EH (cell line): ENCODE measurements at places on chromosomes 12 and 14.

- DNase-seq, result peak; percentile 62
Observed at GRCh38 chr12:27076928-27077327, 5.5 kb downstream of the C12orf71 start.

- peak; percentile 13 for DNase-seq
Observed at GRCh38 chr14:76034566-76034965, 49.0 kb downstream of the IFT43 start.

DNA sequence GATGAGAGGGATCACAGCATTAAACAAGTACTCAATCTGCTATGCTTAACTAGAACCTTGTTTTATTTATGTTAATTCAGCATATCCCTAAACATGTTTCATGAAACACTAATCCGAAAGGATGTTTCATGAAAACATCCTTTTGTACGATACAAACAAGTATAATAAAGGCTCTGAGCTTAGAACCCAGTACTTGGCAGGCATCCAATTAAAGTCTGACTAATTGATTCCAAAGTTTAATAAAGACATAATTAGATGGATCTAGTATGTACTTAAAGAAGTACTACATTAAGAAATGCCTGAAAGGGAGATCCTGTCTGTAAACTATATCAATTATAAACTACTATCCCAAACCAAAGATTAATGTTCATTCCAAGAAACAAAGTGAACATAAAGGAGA is 51.8 kb downstream of the SCAF11 start:
- DNase-seq, result no peak

DNA sequence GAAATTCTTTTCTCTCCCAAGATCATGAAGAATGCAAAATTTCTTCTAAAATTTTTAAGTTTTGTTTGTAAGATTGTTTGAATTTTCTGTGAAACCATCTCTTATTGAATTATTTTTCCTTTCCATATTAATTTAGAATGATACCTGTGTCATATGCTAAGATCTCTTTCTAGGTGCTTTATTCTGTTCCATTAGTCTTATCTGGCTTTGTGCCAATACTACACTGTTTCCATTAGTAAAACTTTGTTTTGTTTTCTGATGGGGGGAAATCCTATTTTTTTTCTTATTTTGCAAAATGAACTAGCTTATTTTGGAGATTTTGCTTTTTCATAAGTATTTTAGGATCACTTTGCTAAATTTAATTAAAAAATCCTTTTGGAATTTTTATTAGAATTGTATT is 193.9 kb downstream of the FUT8 start:
- no peak for DNase-seq

DNA sequence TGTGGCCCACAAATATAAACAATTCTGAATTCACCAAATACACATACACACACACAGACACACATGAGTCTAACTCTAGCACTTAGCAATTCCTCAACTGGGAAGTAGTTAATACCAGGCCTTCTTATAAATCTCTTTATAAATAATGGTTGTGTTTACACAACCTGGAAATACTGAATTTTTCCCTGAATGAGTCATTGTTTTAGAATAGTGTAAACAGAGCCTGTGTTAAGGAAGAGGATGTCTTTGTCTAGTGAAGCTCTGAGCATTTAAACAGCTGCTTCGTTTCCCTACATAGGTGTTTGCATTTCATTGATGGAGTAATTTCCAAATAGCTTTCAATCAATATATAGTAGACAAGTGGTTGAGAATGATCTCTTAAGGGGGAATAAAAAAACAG is 218.8 kb downstream of the BTG1 start:
- peak; percentile 74 for DNase-seq

- DNase-seq, result peak; percentile 21
Observed at GRCh38 chr12:42977451-42978230, 388.1 kb upstream of the PRICKLE1 start.

GRCh38 chr12:112924986-112925385 is 13.3 kb upstream of the OAS3 start:
- DNase-seq, result no peak

DNA sequence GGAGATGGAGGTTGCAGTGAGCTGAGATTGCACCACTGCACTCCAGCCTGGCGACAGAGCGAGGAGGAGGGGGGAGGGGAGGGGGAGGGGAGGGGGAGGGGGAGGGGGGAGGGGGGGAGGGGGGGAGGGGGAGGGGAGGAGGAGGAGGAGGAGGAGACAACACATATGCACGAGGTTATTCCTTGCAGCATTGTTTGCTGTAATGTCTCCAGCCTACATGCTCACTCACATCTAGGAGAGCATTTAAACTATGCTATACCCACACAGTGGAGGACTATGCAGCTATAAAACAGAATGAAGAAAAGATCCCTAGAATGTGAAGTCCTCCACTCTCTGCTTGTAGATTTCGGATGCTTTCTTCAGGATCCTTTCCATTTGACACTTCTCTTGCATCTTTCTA is 3.5 kb upstream of the HIGD1C start:
- peak; percentile 17 for DNase-seq

- DNase-seq, result no peak
Observed at GRCh38 chr12:114733919-114734318, 49.9 kb upstream of the TBX3 start.

GRCh38 chr12:9872742-9873141 is 3.6 kb upstream of the CLEC2B start:
- no peak for DNase-seq

- DNase-seq, result peak; percentile 71
Observed at GRCh38 chr14:32469388-32470160, 140.5 kb downstream of the AKAP6 start.

- no peak for DNase-seq
Observed at GRCh38 chr12:54197010-54197409, 8.2 kb upstream of the SMUG1 start.

GRCh38 chr14:46985529-46986380 is 334.2 kb upstream of the RPL10L start:
- no peak for DNase-seq

DNA sequence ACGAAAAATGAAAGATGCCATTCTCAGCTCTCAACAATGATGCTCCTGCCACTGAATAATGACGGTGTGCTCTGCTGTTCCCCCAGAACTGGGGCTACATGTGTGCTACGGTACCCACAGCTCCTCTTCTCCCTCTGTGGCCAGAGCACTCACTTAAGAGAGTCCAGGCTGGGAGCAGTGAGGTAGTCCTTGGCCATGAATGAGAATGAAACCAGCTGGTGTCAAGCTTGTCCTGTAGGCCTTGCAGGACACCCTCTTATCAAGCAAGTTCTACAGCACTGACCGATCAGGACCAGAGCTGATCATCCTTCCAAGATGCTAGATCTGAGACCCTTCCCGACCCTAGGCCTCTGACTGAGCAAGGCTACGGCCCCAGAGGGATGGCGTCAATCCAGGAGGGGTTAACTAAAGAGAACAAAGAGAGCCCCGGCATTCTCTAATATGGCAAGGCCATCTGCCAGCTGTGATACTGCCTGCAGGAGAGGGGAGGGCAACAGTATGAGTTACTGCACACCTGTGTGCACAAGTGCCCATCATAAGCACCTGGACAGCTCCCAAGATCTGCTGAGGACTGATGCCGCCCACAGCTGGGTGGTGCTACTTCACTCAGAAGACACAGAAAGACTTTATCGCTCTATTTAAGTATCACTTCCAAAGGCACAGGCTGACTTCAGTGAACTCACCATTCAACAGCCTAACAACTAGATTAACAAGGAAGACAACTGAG is 30.5 kb downstream of the APPL2 start:
- DNase-seq, result no peak
